ENCODE measurements at places on chromosomes 12 and 14. TPM values are rescaled to one million over a fixed set of nuclear protein-coding genes. Genes with fewer than 3 reads are reported as not detected.

The PLEKHA5 gene
- 8.9 TPM for total RNA-seq

The DEPDC4 gene
- total RNA-seq: 1.2 TPM

The IFNG-AS1 gene
- not detected for total RNA-seq

The TAS2R14 gene
- 0.44 TPM for total RNA-seq

The DTX1 gene
- total RNA-seq: 0.36 TPM
